Fibroblast of skin of back (primary cell): ENCODE measurements at places on chromosomes 4 and X.

GRCh38 chrX:19849464-19850080 lies 37.8 kb downstream of the SH3KBP1 start:
- no peak for DNase-seq

GRCh38 chr4:167321299-167321698 lies 87.0 kb upstream of the SPOCK3 start:
- DNase-seq, result no peak

GRCh38 chr4:162392946-162393345 lies 229.1 kb upstream of the FSTL5 start:
- DNase-seq, result no peak

DNA sequence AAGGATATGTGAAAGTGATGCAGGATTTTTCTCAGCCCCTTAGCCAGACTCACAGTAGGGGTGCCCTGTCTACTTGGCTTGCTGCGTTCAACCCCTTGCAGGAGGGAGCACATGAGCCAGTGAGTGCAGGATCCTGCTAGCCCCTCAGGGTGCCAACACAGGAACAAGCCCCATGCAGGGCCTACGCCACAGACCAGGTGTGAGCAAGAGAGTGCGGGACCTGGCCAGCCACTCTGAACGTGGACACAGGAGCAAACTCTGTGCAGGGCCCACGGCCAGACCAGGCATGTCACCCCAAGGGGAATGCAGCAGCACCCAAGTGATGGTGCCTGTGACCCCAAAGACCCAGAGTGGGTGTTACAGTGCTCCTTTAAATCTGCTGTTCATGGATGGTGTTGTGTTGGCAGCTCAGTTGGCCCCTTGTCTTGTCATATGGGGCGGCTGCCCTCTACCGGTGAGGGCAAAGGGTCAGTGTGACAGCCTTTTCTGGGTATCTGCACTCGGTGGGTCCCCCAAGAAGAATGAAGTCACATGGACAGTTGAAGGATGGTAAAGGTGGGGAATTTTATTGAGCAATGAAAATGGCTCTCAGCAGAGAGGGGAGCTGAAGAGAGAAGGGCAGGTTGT lies 188.4 kb upstream of the MAOA start:
- DNase-seq, result no peak

- DNase-seq, result peak; percentile 59
Observed at GRCh38 chrX:153667956-153668396, 5.6 kb downstream of the PNCK start.

DNA sequence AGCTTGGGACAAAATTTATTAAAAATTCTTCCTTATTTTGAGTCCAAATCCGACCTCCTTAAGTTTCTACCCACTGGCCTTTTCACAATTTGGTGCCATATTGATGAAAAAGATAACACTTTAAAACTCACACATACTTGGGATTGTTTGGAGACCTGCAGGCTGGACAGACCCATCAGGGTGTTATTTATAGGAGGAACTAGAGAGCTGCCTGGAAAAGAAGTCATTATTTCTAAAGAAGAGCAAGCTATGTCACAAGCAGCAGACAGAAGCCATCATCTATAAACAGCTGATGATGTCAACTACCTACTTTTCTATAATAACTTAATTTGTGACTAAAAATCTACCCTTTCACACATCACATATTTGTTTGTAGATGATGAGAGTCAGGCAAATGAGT lies 56.2 kb downstream of the COX18 start:
- DNase-seq, result no peak

- no peak for DNase-seq
Observed at GRCh38 chr4:39342731-39343130, 23.4 kb downstream of the RFC1 start.

- peak; percentile 26 for DNase-seq
Observed at GRCh38 chr4:139015948-139016471, 429 bp downstream of the NOCT start.

DNA sequence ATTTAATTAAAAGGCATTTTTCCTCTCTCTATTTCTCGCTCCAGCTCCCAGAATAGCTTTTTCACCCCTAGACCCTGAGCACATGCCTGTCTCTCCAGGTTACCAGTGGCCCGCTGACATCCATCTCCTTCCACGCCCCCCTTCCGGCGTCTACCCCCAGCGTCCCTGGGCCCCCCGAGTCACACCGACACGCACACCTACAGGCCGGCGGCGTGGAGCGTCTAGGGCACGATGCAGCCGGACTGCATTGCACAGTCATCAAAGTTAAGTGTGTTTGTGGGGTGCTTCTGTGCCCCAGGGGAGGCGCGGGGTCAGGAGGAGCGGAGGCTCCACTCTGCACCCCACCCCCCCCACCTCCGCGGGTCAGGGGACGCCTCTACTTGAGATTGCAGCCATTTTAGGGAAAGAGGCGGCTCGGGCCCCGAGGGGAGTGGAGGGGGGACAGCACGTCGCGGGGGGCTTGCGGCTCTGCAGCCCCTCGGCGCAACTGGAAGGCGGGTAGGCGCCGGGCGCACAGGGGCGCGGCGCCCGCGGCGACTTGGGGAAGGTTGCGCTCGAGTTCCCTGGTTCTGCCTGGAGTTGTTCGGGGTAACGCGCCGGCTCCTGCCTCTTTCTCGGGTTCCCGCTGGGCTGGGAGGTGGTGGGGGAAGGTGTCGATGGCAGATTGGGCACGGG lies 112.7 kb downstream of the DHX15 start:
- no peak for DNase-seq

- no peak for DNase-seq
Observed at GRCh38 chrX:148573119-148573518, 72.7 kb downstream of the AFF2 start.

- no peak for DNase-seq
Observed at GRCh38 chrX:41722816-41723618, 964 bp upstream of the GPR82 start.
